ENCODE measurements at places on chromosomes 11 and 22.

DNA sequence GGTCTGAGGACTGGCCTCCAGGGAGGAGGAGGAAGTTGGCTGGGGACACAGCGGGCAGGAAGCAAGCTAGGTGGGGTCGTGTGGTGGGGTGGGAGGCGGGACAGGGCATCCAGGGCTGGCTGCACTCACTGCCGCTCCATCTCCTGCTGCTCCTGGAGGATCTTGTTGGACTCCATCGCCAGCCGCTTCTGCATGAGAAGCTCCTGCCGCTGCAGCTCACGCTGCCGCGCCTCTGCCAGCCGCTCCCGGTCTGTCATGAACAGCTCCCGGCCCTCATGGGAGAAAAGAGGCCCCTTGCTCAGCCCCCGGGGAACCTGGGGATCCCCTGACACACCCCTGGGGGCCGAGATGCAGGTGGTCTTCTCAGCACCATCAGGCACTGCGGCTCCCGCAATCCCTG lies 21.6 kb downstream of the USH1C start:
- no peak for DNase-seq

DNA sequence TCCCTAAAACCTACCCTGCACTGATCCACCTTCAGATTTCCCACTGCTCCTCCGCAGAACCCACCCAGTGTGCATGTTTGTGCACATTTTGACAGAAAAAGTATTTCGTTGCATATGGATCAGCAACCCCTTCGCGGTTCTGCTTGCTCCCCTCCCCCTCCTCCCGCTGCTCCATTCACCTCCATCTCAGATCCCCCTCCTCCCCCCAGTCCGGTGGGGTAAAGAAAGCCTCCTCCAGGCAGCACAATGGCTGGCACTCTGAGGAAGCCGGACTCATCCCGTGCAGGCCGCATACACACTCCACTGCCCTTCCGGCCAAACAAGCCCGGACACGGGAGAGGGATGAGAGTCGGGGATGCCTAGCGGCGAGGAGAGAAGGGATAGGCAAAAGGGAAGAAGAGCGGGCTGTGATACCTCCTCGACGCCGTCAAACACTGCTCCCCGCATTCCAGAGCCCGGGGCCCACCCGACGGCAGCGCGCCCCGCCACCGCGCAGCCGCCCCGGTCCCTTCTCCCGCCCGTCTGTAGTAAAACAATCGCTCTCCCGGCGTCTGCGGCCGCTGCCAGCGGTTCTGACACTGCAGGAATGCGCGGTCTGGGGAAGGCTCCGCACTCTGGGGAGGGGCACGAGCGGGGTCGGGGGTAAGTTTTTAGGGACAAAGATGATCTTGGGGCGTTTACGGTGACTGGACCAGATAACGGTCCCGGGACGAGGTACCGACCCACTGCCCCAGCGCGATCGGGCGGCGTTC lies 915 bp downstream of the FEZ1 start:
- DNase-seq, result no peak

- DNase-seq, result no peak
Measured at GRCh38 chr11:27505781-27506180, 788 bp downstream of the LIN7C start.

GRCh38 chr11:11311169-11311568 lies 41.9 kb downstream of the CSNK2A3 start:
- no peak for DNase-seq

DNA sequence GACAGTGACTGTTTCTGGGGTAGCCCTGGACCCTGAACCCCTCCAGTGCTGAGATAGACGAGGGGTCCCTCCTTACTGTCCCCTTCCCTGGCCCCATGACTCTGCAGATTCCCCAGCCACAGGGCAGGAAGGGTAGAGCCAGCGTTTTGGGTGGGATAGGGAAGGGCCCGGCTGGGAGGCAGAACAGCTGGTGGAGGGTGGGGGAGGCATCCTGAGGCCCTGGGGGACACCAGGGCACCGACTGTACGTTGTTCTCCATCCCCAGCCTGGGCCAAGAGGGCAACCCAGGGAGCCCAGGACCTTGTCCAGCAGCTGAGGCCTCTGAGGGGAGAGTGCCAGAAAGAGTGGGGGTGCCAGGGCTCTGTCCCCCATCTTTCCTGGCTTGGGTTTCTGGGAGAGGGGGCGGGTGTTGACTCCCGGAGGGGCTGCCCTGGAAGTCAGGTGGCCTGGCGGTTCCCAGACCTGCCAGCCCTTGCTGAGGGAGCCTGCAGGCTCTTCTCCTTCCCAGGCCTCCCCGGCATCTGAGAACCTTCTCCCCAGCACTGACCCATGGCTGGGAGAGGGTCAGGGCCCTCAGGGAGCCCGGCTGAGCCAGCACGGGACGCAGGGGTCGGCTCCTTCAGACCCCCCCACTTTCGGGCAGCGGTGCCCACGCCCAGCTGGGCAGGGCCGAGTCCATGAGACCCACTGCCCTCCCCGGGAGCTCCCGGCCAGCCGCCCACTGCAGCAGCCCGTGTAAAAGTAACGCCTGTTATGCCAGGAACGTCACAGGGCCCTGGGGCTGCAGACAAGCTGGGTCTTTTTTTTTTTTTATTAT lies 30.3 kb downstream of the IGF2 start:
- DNase-seq, result no peak

- DNase-seq, result no peak
Measured at GRCh38 chr11:73281201-73281741, 9.1 kb downstream of the P2RY6 start.

DNA sequence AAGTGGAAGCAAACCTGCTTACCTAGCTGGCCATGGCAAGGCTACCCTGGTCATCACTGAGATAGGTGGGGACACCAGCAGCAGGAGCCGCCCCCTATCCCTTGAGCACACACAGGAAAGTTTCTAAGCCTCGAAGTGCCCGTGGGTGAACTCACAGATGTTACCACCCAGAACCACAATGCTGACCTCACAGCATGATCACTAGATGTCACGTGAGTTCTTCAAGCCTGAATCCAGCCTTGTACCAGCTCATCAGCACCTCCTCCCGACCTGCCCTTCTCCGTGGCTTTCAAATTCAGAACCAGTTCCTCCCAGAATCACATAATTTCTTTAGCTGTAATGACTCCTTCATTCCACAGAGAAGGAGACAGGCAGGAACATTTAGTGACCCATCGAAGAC lies 24.7 kb upstream of the TIMP3 start:
- DNase-seq, result peak; percentile 14

DNA sequence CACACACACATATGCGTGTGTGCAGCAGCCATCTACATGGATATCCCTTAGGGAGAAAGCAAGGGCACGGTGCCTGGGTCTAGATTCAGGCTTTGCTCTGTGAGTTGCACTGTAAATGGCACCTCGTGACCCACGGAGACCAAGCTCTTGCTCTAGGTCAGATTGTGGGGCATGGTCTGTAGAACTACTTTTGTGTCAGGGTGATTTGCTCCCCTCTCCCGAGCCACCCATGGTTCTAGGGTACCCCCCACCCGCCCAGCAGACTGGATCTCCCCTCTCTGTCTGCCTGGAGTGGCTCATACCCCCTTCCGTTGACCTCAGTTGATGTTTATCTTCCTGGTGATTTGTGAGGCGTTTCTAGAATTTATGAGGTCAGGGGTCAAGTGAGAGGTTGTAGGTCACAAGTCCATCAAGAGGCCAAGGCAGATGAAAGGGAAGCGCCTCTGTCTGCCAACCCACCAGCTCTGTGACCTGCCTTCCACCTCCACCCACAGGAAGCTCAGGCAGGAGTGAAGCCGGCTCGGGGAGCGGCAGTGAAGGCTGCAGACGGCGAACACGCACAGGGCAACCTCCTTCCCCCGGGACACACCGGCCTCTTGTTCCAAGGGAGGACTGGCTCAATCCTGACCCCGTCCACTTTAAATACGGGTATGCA lies 76.2 kb upstream of the TTLL12 start:
- DNase-seq, result no peak

DNA sequence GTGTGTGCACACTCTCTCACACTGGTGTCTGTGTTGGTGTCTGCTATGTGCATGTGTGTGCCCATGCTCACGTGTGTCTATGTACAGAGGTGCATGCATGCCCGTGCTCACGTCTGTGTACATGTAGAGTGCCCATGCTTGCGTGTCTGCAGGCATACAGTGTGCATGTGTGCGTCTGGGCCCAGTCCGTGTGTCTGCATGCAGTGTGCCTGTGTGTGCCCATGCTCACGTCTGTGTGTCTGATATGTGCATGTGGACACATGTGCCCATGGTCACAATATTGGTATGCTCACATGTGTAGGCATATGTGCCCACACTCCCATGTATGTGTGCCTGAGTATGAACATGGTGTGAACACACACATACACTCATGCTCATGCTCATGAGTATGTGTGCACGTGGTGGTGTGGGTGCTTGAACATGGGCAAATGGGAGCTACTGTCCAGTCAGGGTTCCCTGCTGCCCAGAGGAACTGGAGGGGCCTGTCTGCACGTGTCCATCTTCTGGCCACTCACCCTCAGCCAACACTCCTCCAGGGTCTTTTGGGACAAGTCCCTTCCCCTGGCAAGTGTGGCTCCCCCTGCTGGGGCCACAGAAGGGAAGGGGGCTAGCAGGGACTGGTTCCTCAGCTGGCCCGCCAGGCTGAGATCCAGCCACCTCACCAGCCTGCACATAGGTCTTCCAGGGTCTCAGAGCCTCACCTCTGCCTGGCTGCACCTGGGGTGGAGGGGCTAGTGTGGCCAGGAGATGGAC lies 7.3 kb upstream of the TBX1 start:
- DNase-seq, result no peak

GRCh38 chr11:34234086-34234740 lies 123.6 kb downstream of the ABTB2 start:
- no peak for DNase-seq

GRCh38 chr11:121365304-121365703 lies 72.7 kb downstream of the SC5D start:
- no peak for DNase-seq

DNA sequence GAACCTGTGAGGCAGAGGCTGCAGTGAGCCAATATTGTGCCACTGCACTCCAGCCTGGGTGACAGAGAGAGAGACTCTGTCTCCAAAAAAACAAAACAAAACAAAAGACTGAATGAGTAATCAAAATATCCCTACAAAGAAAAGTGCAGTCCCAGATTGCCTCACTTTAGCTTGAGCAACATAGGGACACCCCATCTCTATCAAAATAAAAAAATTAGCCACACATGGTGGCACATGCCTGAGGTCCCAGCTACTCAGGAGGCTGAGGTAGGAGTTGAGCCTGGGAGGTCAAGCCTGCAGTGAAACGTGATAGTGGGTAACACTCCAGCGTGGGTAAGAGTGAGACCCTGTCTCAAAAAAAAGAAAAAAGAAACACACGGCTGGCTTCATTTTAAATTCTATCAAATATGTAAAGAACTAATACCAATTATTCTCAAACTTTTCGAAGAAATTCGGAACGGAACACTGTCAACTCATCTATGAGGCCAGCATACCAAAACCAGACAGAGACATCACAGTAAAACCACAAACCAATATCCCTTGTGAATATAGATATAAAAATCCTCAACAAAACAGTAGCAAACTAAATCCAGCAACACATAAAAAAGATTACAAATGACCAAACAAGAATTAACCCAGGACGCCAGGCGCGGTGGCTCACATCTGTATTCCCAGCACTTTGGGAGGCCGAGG lies 12.9 kb downstream of the CHEK2 start:
- no peak for DNase-seq

- DNase-seq, result no peak
Measured at GRCh38 chr11:70485326-70486025, 87.1 kb downstream of the CTTN start.

GRCh38 chr11:113984781-113985180 lies 9.9 kb downstream of the HTR3A start:
- no peak for DNase-seq

DNA sequence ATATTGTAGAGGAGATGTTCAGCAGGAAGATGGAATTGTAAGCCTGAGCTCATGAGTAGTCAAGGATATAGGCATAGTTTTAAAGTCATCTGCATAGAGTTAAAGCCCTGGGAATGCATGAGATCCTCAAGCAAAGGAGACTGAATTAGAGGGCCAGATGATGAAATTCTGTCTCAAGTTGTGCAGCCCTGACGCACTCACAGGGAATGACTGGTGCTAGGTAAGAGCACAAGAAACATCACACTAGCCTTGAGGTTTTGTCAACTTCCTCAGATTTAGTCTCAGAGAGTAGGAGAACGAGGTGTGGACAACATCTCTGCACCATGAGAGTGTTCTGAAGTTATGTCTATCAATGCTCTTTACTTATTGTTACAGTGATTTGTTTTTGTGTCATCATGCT lies 5.8 kb downstream of the RAB38 start:
- no peak for DNase-seq

DNA sequence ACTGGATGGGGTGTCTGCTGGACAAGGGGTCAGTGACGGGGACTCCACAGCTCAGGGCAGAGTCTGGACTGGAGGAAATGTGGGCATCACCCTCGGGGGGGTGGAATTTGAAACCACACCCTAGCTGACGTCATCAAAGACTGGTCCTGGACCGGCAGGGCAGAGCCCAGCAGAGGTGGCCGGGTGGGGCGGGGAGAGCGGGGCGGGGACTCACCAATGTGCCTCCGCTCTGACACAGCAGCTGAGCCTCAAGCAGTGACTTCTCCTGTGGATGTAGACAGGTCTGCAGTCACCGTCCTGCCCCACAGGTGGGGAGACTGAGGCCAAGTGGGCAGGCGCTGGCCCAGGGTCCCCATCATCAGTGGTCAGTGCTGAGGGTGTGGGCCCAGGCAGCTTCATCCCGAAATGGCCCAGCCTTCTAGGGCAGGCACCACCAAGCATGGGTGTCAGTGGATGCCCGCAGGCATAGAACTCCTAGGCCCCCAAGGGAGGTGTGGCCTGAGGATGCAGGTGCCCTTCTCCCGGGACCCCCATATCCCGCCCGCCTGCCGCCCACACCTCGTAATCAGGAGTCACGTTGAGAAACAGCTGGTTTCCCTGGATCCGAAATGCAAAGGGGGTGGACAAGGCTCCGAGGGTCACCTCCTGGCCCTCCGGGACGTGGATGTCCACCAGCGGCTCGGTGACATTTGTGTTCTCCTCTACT lies 603 bp downstream of the CDHR5 start:
- DNase-seq, result no peak

DNA sequence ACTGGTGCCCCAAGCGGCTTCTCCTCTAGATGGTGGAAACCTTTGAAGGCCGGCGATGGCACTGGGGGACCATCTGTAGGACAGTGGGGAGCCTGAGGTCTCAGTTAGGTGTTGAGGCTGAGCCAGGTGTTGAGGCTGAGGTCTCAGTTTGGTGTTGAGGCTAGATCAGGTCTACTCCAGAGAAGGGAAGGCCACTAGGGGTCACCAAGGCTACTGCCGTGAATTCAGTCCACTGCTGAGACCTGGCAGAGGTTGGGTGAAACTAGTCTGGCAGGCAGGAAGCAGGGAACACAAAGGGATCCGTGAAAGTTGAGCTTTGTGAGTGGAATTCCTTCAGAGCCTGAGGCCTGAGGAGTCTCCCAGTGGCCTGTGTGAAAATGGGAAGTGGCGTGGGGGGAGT lies 123.8 kb upstream of the FGF3 start:
- no peak for DNase-seq

Data from NCI-H187 (cell line).